ENCODE measurements at places on chromosomes 2 and 18.

- no peak for DNase-seq
Observed at GRCh38 chr2:43478412-43479086, 117.3 kb downstream of the THADA start.

DNA sequence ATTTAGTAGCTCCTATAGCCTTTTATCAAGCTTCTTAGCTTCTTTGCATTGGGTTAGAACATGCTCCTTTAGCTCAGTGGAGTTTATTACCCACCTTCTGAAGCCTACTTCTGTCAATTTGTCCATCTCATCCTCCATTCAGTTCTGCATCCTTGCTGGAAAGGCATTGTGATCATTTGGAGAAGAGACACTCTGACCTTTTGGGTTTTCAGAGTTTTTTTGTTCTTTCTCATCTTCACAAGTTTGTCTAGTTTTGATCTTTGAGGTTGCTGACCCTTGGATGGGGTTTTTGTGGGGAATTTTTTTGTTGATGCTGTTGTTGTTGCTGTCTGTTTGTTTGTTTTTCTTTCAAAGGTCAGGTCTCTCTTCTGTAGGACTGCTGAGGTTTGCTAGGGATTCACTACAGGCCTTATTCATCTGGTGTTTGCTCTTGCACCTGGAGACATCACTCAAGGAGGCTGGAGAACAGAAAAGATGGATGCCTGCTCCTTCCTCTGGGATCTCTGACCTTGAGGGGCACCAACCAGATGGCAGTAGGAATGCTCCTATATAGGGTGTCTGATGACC, 13.9 kb upstream of the TANK start:
- DNase-seq, result no peak

DNA sequence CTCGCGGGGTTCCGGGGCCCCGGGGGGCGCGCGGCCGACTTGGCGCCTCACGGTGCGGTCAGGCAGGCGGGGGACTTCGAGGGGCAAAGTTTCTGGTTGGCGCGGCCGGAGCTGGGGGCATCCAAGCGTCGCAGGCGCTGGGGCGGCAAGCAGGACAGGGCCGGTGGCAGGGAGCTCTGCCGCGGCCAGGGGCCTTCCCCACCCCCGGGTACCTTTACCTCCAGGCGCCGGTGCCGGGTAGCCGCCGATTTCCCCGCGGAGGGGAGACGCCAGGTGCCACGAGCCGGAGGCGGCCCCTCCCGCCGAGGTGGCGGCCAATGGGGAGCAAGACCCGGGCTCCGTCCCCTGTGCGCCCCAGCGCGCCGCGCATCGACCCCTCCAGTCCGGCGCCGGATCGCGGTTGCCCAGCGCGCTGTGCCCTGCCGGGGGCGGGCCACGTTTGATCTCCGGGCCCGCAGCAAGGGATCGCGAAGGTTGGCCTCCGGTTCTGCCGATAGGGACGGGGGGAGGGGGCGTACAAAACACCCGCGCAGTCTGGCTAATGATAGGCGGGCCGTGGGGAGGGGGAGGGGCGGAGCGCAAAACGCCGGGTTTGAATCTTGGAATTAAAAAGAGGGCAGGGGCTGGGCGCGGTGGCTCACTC, at the start of gene ST8SIA5:
Gene ST8SIA5 (minus strand): TSS at position 495 of the 643 bp plus-strand sequence. CDS start 545 bp downstream, outside the sequence.
- DNase-seq, result no peak

- no peak for DNase-seq
Observed at GRCh38 chr2:192004188-192004963, 157.5 kb upstream of the CAVIN2 start.

- DNase-seq, result no peak
Observed at GRCh38 chr2:172120118-172120517, 17.4 kb upstream of the DLX2 start.

DNA sequence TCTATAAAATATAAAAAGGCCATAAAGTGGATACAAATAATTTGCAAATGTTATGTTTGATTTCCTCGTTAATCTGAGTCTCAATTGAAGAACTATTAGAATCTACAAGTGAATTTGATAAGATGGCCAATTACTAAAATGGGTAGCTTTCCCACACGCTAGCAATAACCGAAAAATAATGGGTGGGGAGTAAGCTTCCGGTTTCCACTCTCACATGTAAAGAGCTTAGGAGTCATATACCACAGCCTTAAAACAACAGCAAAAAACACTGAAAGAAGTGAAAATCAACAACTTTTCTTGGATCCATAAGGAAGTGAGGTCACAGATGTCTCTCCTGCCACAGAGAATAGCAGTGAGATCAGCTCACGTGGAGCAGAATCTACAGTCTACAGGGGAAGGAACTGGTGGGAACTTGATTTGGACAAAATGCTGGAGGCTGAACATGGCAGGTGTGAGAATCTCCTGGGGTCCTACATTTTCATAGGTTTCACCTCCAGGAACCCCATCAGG, 18.6 kb downstream of the THAP4 start:
- DNase-seq, result no peak

GRCh38 chr18:5106730-5107129, 90.3 kb downstream of the AKAIN1 start:
- DNase-seq, result no peak

- DNase-seq, result no peak
Observed at GRCh38 chr2:184920451-184920965, 322.2 kb downstream of the ZNF804A start.

- DNase-seq, result peak; percentile 87
Observed at GRCh38 chr2:60498127-60498815, 55.2 kb downstream of the BCL11A start.

GRCh38 chr2:162164802-162165201, 12.8 kb upstream of the GCG start:
- no peak for DNase-seq

DNA sequence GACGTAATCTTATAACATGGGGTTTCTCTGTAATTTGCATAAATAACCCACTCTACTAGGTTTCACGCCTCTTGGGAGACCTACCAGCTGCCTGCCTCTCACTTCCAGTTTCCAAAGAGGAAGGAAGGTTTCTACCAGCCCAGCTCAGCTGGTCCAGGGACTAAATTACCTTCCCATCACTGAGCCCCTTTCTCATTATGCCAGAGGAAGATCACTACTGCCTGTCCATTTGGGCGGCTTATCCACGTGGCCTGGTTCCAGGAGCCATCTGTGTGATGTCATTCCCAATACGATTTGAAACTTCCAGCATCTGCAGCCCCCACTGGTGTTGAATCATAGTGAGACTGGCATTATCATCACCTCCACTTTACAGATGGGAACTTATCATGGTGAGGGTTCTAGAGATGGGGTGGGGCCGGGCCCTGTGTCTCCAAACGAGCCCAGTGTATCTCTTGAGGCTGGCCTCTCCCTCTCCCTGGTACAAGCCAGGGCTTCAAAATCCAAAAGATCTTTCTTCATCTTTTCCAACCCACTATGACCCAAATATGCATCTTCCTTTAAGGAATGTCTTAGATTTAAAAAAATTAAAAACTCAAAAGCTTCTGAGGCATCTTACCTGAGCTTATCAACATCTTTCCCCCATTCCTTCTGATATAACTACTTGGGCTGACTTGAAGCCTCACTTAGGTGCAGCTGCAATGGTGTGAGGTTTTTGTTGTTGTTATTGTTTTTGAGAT, 140.8 kb downstream of the DDX1 start:
- DNase-seq, result no peak

DNA sequence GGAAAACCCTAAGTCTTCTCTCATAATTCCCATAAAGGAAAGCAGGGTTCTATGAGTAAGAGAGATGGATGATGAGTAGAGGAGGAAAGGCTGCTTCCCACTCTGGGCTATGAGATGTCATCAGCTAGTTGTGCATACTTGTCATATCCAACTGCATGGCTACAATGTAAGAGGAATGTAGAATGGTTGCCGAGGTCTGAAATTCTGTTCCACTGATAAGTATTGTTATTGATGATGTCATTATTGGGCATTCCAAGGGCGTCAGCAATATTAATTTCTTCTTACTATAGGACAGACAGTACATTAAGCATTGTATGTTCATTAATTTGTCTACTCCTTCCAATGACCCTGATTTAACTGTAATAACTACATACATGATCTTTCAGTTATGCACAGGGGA, 88.1 kb downstream of the L3MBTL4 start:
- DNase-seq, result no peak

GRCh38 chr2:100640431-100641124, 77.8 kb downstream of the PDCL3 start:
- no peak for DNase-seq

- DNase-seq, result no peak
Observed at GRCh38 chr18:50594012-50594411, 34.1 kb downstream of the MAPK4 start.

DNA sequence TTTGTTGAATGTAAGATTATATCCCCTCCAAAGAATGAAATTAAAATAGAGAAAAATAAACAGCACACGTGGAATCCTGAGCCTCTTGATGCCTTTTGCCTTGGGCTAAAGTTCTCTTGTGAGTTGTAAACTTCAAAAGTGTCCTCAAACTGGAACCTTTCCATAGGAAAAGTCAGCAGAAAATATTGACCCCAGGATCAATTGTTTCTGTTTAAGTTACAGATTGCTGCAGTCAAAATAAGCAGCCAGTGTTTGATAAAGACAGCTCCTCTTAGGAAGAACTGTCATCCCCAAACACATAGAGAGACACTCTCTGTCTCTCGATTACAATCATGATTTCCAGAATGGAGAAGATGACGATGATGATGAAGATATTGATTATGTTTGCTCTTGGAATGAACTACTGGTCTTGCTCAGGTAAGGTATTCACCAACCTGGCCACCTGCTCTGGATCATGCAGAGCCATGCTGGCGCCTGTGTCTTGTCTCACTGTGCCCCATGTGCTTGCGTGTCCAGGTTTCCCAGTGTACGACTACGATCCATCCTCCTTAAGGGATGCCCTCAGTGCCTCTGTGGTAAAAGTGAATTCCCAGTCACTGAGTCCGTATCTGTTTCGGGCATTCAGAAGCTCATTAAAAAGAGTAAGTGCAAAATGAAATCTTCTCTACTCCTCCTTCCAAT, at the start of gene SPP2:
Gene SPP2 (plus strand): TSS at position 248 of the 681 bp plus-strand sequence. CDS start 85 bp downstream, at position 333.
- no peak for DNase-seq

DNA sequence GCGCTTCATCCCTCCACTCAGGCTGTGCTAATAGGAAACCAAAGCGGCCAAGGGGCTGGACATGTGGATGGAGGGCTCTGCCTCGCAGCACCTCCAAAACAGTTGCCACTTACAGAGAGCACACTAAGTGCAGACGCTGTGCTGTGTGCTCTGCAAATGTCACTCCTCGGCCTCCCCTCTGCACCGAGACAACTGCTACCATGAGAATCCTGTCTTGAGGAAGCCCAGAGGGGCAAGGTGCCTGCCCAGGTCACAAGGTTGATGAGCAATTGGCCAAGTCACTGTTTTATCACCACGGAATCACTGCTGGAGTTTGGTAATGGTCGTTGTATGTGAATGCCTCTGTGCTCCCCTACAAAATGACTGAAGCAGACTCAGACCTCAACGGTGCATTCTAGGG, 132.2 kb downstream of the SEPTIN10 start:
- no peak for DNase-seq

- DNase-seq, result no peak
Observed at GRCh38 chr2:68811364-68811763, 59.8 kb downstream of the BMP10 start.

DNA sequence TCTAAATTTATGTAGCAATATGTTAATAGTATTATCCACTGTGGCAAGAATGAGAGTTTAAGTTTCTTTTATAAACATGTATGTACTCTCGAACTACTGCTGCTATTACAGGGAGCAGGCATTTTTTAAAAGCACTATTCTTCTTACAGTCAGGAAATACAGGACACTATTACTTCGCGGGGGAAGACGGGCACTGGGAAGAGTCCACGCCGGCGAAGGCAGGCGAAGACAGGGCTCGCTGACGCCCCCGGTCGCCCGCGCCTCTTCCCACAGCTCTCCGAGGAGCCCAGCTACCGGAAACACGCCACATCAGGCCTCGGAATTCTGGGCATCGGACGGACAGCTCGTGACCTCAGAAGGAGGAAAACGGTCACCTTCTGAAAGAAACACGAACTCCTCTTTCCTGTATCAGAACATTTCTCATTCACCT, 90.2 kb downstream of the FAM161A start:
- no peak for DNase-seq

DNA sequence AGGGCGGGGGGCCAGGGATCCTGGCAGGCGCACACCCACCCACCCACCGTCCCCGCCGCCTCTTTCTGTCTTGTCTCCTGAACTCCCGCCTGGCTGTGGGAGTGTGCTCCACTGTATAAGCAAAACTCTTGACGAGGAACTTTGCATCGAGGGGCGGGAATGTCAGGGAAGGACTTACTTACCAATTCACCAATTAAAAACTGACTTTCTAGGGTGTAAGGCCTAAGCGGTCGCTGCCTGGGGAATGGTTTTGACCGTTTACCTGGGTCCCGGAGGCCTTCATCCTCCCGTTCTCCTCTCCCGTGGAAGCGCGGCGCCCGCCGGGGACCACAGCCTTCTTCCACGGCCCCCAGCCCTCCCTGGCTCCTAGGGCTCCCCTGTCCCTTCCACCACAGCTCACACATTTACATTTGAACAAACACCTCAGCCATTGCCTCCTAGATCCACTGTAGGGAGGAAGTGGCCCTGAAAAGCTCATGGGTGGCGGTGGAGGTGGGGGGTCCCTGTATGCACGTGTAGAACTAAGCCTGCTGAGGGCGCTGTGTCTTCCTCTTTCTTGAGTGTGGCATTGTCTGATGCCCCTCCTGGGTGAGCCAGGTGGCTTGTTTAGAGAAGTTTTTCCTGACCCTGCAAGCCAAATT, 8.9 kb downstream of the ASIC4 start:
- DNase-seq, result no peak

All from hematopoietic multipotent progenitor cell treated with erythropoietin and hydrocortisone succinate and interleukin-3 and kit ligand, for 15 days (in vitro differentiated cells).